GM12892 (cell line): ENCODE measurements at places on chromosomes 5 and 9.

DNA sequence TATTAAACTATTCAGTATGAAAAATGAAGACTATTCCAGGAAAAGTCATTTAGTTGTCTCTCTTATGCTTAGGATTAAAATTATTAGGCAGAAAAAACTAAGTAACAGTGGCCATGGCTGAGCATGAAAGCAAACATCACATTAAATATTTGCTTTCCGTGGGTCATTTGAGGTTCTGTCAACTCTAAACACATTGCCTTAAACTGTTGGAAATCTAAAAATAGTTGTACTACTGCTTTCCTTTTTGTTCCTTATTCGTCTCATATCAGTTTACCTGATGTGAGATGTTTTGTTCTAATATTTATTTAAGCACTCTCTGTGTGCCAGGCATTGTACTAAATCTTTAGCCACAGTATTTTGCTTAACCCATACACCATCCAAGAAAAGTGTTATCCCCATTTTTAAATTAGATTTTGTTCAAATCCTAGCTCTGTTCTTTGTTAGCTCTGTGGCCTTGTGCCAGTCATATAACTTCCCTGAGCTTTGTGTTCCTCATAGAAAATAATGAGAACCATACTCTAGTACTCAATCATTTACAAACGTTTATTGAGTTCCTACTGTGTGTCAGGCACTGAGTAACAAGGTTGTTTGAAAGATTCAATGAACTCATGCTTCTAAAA lies 18.7 kb upstream of the ZNF608 start:
- no peak for DNase-seq

DNA sequence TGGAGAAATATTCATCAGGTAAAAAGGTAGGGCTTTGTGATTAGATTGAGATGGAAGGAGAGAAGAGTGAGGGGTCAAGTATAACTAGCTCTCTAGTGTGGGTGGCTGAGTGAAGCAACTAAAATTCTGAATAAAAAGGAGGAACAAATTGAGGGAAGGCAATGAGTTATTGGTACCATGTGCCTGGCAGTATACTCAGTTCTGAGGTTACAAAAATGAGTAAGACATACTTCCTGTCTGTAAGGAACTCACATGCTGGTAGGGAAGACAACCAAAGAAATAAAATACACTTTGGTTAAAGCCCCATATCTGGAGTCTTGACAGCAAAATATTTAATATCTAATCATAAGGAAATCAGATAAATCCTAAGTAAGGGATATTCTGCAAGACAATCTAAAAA lies 476.8 kb upstream of the C9orf72 start:
- DNase-seq: no peak

GRCh38 chr5:42878550-42878949 lies 66.9 kb upstream of the SELENOP start:
- DNase-seq: no peak

DNA sequence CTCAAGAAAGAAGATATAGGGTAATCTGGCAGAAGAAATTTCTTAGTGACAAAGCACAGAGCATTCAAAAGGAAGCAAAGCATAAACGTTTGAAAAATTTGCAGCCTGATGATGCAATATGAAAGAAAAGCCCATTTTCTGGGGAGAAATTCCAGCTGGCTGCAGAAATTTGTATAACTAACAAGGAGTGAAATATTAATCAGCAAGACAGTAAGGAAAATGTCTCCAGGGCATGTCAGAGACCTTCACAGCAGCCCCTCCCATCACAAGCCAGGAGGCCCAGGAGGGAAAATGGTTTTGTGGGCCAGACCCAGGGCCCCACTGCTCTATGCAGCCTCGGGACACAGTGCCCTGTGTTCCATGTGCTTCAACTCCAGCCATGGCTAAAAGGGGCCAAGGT lies 359.4 kb downstream of the HINT1 start:
- DNase-seq: no peak

GRCh38 chr5:175617447-175617846 lies 40.4 kb upstream of the HRH2 start:
- DNase-seq: no peak

DNA sequence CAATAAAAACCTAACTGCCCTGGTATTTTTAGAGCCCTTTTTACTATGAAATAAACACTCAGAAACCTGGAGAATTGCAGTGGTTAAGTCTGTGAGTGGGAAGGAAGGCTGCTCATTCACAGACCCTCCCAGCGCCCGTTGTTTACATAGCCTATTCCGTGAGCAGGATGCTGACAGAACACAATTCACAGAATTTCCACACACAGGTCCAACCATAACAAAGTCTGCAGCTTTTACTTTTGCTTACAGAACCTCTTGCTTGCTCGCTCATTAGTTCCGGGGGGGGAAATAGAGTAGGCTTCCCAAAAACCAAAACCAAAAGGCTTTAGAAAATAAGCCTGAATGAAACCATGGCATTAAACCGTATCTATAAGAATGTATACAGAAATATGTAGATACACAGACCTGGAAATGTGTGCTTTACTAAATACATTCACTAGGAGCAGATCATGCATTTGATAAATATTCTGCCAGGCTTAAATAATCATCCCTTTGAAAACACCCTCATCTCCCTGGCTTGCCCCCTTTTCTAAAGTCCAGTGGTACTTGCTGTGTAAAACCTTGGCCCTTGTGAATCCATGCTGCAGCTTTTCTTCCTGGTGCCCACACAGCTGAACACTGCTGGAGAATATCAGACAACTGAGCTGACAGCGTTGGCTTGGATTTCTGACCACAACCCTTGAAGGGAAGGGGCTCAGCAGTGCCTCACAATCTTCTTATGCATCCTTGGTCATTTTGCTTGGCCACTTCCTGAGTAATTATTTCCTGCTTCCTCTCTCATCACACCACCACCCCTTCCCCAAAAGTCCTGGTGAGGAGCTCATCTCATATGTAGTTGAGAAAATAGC lies 128.0 kb downstream of the FANCC start:
- no peak for DNase-seq

DNA sequence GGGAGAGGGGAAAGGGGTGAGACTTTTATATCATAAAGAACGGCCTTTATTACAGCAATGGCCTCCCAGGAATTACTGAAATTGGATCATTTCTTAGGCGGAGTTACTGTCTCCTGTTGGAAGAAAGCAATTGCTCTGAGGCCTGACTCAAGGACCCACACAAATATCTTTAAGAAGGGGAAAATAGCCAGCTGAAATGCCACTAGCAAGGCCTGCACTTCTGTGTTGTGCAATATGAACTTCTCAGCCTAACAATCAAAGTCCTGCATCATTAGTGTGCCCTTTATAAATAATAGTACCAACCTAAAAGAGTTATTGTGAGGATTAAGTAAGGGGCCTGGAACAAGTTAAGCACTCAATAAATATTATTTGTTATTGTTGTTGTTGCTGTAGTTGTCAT lies 30.1 kb upstream of the TRIM32 start:
- no peak for DNase-seq

DNA sequence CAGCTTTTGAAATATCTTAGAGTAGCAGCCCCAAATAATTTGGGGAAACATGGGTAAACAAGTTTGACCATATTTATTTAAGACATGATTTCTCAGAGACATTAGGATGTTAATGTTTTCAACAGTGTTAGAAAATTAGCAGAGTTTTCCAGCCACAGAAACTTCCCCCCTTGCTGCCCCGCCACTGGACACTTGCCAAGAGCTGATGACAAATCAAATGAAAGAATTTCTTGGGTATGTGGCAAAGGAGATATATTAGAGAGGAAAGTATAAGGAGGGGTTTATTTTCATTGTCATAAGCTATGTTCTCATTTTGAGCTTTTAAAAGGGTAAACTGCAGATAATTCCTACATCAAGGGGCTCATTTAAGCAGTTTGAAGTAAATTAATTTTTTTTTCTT lies 15.9 kb downstream of the GABRA1 start:
- no peak for DNase-seq

DNA sequence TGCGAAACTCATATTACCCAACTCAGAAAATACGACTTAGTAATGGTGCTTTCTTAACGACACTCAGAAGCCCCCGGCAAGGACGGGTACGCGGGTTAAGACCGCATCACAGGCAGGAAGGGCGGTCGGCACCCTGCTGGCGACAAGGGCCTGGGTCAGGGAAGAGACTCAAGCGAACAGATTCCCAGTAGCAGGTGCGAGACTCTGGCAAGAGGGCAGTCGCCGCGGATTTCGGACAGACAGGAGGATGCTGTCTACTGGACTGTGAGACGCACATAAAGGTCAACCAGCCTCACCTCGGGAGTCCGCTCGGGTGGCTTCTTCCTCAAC lies 398 bp downstream of the RAPGEF6 start:
- DNase-seq: no peak

GRCh38 chr9:137278061-137278701 lies 655 bp downstream of the TOR4A start:
- no peak for DNase-seq

- no peak for DNase-seq
These were observed 1.3 kb downstream of the MACIR start for GRCh38 chr5:103259705-103260355.

DNA sequence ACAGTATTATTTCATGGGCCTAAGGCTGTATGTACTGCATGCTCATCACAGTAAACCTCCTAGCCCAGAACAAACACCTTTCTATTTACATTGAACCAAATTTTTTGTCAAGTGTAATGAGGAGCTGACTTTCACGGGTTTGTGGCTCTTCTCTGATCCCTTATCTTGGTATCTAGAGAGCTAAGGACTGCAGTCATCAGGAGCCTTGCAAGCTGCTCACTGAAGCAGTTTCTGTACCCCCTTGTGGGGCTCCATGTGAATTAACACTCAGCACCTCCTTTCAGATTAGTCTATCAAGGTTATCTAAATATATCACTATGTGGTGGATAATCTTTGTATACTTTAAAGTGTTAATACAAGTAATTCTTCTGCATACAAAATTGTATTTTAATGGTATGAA lies 108.2 kb downstream of the AUH start:
- DNase-seq: no peak

DNA sequence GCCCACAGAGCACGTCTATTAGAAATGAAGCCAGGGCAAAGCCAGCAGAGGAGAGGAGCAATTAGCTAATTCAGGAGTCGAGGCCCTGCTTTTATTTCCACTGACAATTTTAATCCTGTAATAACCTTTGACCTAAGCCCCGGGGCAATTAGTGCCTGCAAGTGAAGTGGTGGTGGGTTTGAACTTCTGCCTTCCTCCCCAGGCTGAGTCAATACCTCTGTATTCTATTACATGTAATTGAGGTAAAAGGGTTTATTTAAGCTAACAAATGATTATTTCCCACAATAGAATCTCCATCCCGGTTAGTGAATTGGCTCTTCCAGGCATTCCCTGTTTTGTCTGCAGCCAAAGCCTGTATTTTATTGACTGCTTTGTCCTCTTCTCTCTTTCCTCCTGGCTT lies 49.9 kb downstream of the FGF18 start:
- DNase-seq: no peak

DNA sequence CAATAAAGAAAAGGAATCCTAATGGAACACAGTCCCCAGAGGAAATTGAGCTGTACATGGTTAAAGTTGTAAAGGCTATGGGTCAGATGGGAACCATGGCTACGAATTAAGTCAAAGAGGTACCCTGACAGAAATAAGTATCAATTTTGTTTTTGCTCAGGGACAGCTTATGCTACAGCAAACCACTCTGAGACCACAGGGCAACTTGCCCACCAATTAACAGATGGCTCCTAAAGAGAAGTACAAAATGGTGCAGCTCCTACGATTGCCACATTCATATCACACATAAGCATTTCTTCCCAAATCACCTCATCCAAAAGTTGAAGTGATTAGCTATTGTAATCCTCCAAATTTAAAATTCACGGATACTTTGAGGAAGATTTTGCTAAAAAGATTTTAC lies 83.0 kb downstream of the ELAVL2 start:
- no peak for DNase-seq

DNA sequence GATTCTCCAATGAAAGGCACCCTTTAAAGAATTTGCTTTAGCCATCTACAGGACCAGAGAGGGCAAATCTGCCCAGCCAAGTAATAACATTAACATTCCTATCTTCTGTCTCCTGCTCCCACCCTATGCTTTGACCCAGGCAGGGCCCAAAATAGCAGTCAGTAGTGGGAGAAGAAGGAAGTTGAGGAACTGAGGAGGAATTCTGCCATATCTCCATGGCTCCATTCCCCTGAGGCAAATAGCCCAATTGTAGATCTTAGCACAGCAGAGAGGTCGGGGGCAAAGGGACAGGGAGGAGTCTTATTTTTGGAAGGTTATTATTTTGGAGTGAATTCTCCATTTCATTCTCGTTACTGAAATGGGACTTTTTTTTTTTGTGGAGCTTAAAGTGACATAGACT lies 111.1 kb upstream of the IFNK start:
- no peak for DNase-seq

- DNase-seq: no peak
These were observed 192.2 kb downstream of the HSD17B3 start for GRCh38 chr9:96109680-96110351.

DNA sequence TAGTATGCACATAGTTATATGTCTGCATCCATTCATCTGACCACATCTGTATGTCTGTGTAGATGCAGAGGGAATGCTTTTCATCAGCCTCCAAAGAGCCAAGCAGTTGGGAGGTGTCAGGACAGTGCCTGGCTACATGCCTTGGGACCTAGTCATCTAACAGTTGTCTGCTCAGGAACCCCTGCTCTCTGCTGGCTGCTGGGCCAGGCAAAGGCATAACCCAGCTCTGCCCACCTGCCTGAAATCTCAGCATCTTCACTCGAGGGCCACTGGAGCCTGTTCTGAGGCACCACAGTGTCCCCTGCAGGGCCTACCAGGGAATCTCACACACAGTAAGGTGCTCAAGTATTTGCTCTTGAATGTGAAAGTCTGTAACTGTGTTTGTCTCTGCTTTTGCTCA lies 3.7 kb downstream of the C9orf50 start:
- DNase-seq: no peak

DNA sequence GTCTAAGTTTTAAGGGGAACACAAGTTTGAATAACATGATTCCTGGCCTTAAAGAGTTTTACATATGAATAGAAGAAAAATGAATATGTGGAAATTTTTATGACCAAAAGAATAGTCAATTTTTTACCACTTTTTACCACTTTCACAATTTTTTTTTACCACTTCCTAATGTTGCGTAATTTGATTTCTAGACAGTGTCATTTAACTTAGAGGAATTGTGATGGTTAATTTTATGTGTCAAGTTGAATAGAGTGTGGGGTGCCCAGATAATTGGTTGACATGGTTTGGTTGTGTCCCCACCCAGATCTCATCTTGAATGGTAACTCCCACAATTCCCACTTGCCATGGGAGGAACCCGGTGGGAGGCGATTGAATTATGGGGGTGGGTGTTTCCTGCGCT lies 416.6 kb downstream of the KIF4B start:
- DNase-seq: no peak

DNA sequence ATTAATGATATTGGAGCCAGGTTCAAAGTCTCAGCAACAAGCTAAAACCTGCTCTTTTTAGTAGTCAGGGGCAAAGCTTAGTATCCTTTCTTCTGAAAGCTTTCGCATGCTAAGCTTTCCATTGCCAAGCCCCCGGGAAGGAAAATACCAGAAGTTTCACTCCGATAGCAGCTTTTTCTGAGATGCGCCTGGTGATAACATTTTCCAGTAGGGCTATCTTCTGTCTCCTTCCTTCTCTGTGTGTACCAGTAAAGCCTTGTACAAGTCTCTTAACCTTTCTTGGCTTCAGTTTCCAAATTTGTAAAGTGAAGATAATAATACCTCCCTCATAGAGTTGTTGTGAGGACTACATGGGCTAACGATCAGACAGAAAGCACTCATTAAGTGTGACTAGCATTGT lies 36.7 kb downstream of the DOCK8 start:
- DNase-seq: no peak

- DNase-seq: no peak
These were observed 740.1 kb upstream of the FAM174A start for GRCh38 chr5:99795031-99795430.
